Mesenteric fat pad (tissue), 1 donor: ENCODE measurements at places on chromosomes 6 and 20.

DNA sequence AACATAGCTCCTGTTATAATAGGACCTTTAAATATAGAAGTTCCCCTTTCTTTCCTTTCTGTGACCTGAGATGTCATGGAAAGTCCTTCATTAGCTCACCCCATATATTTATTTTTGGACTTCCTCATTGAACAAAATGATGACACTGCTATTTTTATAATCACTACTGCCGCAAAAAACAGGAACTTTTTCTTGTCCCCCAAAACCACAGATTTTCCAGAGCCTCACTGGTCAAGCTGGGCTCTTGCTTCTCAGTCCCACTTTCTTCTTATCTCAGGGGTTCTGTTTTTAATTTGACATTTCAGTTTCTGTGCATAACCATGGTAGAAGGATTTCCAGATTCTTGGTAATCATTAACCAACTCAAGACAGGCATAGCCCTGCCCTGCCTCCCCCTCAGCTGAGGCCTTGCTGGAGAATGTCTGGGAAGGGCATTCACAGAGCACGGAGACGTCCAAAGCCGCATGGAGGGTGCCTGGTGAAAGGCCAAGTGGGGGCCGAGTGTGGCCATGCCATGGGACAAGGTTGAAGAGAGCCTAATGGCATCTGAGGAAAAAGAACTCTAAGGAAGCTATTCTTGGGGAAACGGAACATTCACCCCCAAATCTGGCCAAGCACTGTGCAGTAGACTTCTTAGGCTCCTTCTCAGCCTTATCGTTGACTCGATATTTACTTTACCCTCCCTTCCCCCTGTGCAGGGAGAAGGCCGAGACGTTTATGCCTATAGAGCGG lies 73.7 kb downstream of the EDN1 start:
- no peak for DNase-seq

GRCh38 chr20:38269040-38269439 lies 8.5 kb upstream of the KIAA1755 start:
- DNase-seq, result no peak

- DNase-seq, result no peak
These were observed 223.0 kb downstream of the NKAIN2 start for GRCh38 chr6:124026694-124027093.

DNA sequence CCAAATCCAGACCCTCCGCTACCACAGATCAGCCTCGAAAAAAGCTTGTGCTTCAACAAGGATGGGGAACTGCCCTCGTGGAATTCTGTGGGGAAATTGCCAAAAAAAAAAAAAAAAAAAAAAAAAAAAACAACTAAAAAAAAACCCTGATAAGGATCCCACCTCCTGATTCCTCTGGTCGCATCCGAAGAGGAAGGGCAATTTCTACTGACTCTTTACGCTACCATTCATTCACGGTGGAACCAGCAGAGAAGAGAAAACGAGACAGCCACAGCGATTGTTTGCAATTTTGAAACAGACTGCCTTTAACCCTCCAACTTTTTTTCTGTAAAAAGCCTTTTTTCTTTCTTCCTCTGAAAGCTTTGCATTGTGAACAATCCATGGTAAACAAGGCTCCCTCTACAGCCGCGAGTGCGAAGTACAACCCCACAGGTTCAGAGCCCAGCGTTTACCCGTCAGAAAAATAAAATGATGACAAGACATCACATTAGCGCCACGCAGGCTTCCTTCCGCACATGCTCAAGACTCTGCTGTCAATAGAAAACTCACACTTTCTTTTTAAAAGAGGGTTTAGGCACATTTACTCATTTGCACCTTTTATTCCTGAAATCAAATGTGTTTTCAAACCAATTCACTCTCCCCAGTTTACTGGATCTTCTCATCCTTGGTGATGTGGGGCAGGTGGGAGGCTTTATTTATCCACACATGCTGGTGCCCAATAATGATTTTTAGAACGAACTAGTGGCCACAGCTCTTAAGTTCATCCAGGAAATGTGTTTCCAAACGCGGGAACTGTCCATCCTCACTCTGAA lies 100.0 kb downstream of the NOL4L start:
- DNase-seq, result no peak

DNA sequence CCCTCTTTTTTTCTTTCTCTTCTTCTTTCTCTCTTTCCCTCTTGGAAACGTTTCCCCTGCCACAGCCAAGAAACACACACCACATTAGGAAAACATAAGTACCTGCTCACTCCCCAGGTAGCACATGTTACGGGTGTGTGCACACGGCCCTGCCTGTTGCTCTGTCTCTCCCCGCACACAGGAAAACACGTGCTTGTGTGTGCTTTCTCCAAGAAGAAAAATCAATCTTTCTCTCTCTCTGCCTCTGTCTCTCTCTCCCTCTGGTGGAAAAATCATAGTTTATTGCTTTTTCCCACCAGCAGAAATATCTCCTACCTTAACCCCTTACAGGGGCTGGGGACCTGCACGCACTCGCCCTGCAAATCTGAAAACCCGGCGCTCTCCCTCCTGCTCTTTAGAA lies 102.3 kb downstream of the EDN3 start:
- peak; percentile 1 for DNase-seq

GRCh38 chr6:27837625-27838057 lies 74.6 kb downstream of the OR2B2 start:
- no peak for DNase-seq

- DNase-seq, result no peak
These were observed 91.7 kb downstream of the GJA10 start for GRCh38 chr6:89985751-89986493.

DNA sequence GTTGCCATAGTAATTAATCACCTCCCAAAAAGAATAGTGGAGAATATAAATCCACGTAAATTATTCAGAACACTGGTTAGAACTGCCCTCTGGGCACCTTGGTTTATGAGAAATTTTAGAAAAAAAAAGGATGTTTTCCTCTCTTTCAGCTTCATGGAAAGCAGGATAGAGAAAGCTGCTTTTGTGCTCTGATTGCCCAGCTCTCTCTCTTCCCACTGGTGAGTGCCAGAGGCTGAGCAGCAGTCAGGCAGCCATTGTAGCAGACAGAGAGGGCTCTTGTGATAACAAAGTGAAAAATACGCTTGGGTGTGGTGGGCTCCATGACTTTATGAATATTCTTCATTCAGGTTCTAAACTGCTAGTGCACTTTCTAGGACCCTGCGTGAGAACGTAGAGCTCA lies 26.4 kb downstream of the SLC35F1 start:
- DNase-seq, result no peak
